CD4-positive, alpha-beta T cell (primary cell): ENCODE measurements at places on chromosomes 4 and X.

- no peak for DNase-seq
Observed at GRCh38 chr4:173230062-173230461, 61.5 kb downstream of the GALNT7 start.

- DNase-seq, result no peak
Observed at GRCh38 chr4:175456131-175456530, 355.9 kb downstream of the GPM6A start.

DNA sequence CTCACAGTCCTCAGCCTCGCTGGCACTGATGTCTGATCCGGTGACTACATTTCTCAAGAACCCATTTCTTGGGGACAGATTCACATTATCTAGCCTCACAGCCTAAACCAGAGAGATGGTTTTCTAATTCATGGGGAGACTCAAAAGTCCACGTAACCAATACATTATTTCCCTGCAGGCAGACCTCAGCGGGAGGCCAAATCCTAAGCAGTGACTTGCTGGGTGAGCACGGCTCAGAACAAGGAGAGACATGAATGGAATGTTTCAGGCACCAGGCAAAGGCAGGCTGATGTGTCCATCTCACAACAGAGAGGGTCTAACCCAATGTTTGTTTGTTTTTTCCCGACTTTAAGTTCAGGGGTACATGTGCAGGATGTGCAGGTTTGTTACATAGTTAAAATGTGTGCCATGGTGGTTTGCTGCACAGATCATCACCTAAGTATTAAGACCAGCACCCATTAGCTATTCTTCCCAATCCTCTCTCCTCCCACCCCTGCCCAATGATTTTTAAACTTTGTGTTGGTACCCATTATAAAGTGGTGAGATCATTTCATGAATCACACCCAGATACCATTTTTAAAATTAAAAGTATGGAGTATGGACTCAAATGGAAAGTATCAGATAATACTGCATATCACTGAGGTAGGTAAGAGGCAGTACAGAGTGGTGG is 53.3 kb downstream of the SCD5 start:
- DNase-seq, result no peak

DNA sequence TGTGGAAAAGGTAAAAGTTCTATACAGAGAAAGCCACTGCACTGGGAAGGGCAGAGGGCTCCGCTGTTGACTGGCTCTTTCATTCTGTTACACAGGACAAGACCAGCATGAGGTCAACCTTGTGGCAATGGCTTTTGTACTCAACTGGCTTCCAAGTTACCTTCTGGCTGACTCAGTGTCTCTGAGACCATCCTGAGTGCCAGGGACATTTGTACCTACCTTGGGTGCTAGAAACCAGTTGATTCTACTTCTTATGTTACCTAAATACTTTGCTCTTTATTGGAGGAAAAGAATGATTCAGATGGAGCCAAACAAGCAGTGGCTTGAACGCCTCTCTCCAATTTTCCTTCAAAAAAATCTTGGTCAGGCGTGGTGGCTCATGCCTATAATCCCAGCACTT is 123.2 kb downstream of the RBM47 start:
- no peak for DNase-seq

- no peak for DNase-seq
Observed at GRCh38 chrX:48802905-48803200, 986 bp downstream of the HDAC6 start.

GRCh38 chrX:44507292-44507691 is 35.4 kb downstream of the FUNDC1 start:
- DNase-seq, result no peak

DNA sequence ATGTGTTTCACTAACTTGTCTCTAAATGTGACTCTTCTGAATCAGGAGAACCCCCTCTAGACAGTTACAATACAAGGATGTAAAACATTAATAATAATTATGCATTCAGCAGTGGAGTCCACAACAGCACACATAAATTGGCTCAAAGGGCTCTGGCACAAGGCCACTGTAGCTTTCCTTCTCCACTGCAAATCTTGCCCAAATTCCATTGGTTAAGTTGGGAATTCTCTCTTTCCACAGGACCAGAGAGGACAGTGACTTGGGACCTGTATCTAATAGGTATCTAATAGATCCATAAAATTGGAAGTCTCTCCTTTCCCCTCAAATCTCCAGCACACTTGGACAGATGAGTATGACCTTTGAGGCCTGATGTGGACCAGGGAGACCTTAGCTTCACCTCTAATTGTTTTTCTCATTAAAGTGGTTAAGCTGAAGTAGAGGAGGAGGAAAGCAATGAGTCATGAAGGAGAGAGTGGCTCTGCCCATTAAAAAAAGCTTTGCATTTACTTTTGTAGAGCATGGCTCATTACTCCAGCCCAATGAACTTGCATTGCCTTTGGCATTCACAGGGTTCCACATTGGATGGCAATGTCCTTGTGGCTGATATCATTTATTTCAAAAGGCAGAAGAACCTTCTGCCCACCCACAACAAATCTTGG is 72.3 kb upstream of the SH3RF1 start:
- no peak for DNase-seq

DNA sequence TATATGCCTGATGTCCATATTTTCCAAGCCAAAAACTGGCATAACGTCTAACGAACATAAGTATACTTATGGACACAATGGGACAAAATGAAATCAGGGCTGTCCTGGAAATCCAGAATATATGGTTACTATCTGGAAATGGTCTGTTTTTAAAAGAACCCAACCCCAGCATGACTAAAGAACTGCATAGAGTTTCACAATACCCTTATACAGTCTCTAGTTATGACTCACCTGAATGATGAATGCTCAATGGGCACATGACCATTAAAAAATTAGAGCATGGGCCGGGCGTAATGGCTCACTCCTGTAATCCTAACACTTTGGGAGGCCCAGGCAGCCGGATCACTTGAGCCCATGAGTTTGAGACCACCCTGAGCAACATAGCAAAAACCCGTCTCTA is 31.8 kb downstream of the AMMECR1 start:
- no peak for DNase-seq

DNA sequence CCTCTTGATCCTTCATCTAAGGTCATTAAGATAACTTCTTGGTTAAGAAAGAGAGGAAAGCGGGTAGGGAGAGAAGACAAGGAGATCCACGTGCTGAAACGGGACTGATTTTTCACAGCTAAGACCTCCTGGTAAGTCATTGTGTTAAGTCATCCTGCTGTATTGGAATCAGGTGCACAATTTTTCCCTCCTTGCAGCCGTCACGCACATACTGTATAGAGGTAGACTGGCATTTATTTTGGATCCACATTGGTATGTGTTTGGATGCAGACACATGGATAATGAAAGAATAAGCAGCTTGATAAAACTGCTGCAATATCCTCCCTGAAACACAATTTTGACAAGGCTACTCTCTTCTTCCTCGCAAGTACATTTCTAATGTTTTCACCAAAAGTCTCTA is 60.1 kb upstream of the NAP1L5 start:
- DNase-seq, result no peak

GRCh38 chr4:34191443-34191842 is 2052.9 kb downstream of the ARAP2 start:
- no peak for DNase-seq

DNA sequence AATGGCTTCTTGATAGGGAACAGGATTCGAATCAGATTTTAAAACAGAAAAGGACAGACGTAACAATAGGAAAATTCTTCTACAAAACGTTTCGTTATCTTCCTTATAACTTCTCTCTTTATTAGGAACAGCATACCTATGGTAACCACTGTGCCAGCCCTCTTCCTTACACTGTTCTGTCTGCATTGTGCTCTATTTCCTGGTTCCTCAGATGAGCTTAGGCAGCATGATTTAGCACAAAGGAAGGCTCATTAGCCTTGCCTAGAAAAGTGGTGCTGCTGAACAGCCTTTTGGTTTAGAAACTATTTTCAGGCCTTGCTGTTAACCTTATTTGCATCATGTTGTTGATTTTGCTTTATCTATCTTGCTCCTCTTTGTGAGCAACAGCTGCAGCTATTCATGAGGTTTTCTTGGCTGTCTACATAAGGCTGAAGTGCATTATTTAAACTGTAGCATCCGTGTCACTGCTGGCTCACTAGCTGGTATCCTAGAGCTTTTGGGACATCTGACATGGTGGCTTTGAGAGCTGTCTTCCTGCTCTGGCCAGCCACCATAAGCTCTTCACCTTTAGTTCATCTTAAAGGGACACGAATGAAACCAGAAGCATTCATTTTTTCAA is 69.9 kb upstream of the NRK start:
- DNase-seq, result no peak

- no peak for DNase-seq
Observed at GRCh38 chr4:1310031-1310795, 20.5 kb downstream of the MAEA start.

DNA sequence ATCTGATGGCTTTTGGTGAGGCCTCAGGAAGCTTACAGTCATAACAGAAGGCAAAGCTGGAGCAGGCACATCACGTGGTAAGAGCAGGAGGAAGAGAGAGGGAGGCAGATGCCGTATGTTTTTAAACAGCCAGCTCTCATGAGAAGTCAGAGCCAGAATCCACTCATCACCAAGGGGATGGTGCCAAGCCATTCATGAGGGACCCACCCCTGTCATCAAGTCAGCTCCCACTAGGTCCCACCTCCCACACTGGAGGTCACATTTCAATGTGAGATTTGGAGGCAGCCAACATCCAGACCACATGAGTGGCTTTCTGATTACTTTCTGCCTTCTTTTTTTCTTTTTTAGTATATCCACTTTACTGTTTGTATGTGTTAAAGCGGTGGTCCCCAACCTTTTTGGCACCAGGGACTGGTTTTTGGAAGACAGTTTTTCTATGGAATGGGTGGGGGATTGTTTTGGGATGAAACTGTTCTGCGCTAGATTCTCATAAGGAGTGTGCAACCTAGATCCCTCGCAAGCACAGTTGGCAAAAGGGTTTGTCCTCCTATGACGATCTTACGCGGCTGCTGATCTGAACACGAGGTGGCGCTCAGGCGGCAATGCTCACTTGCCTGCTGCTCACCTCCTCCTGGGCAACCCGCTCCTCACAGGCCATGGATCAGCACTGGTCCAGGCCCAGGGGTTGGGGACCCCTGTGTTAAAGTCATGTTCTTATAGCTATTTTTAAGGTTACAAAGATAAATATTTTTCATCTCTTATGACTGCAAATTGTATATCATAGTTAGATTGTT is 61.7 kb downstream of the SLIT2 start:
- no peak for DNase-seq

GRCh38 chrX:144790148-144790547 is 457.2 kb upstream of the SPANXN1 start:
- DNase-seq, result no peak

GRCh38 chr4:95319169-95319568 is 229.6 kb downstream of the UNC5C start:
- DNase-seq, result no peak

DNA sequence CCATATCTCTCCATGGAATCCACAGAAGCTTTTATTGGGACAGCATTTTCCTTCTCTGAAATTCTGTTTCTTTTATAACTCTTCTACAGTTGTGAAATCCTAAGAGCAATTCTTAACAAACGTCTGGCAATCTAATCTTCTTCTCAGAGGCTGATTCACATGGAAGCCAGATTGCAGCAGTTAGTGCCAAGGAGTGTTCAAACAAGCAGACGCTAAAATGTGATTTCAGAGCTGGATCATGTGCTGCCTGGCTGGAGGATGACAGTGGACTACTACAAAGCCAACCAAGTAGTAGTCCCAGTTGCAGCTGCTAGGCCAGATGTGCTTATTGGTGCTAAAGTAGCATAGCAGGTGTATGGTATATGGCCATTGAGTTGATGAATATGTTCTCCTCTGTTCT is 27.7 kb upstream of the GLRB start:
- no peak for DNase-seq

- no peak for DNase-seq
Observed at GRCh38 chr4:130143656-130144055, 1047.7 kb downstream of the C4orf33 start.

DNA sequence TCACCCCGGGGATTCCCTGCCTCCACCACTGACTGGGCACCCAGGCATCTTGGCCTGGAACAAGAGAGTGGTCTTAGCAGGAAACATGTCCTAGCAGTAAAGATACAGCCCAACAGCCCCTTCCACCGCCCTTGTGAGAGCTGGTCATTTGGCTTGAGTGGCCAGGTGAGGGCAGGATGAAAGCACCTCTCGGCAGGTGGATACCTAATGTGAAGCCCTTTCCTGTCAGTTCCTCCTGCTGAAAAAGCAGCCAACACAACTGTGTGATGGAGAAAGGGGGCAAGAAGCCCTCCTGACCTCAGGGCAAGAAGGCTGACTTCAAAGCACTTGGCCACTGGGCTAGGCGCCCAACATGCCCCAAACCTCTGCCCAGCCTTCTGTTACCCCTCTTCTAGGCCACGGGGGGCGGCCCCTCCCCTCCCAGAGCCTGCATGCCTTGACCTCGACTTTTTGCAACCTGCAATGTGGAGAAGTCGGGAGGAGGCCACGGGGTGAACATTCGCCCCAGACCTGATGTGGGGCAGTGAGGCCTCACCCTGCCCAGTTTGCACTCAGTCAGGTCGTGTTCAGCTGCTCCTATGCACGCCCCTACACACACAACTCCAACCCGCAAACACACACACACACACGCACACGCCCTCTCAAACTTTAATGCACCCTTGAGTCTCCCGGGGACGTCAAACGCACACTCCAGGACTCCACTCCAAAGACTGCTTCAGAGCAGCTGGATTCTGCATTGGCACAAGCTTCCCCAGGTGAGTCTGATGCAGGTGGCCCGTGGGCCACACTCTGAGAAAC is 1.1 kb downstream of the LGI2 start:
- DNase-seq, result no peak

DNA sequence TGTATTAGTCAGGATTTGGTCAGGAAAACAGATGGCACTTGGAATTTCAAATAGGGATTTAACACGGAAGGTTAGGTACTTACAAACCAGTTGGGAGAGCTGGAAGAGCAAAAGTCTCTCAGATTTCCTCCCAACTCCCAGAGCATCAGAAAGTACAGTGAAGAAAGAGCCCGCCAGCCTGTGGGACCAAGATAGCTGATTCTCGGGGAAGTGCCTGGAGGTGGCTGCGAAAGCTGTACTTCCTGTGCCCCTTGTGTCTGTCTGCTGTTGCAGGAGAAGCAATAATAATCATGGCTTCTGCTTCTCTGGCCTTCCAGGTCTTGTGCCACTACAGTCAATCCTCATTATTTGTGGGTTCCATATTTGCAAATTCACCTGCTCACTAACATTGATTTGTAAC is 221.0 kb upstream of the BCOR start:
- DNase-seq, result no peak

DNA sequence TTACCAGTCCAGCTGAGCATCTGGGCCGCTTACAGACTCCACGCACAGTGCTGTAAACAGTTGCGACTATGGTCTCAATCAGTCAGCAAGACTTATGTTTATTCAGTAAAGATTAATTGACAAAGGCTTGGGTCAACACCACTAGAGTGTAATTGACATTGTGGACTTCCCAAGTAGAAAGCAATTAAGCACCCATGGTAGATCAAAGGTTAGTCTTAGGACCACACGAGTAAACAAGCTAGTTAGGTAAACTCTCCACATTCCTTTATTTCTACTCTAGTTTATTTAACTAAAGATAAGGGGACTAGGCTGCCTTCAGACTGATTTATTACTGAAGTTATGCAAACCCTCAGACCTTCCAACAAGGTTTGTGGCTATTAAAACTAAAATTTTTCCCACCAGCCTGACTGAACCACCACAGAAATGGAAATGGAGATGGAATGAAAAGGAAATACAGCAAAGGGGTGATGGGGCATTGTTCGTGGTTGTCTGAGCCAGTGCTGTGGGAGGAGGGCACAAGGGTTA is 44.2 kb downstream of the MTHFD2L start:
- DNase-seq, result no peak

- DNase-seq, result no peak
Observed at GRCh38 chr4:139508581-139509237, 47.3 kb downstream of the SETD7 start.
